ENCODE measurements at places on chromosomes 16 and 17.

GRCh38 chr17:8391711-8392110 is 5.9 kb downstream of the RNF222 start:
- no peak for DNase-seq

- no peak for DNase-seq
These were observed 110.7 kb downstream of the HS3ST3A1 start for GRCh38 chr17:13490906-13491482.

DNA sequence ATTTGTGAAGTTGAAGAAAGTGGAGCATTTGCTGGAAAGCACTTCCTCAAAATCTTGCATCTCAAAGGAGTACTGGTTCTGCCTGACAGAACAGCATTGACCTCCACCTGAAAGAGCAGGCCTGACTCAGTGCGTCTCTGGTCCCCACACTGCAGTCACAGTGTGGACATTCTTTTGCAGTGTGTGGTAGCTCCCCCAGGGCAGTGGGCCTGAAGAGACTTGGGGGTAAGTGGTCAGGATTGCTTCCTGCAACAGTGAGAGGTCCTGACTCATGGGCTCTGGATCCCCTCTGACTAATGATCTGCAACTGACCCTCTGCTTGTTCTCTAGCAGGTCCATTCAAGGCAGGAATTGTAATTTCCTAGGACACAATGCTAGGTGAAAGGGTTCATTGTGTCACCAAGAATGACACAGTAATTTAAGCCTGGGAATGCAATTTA is 204.9 kb upstream of the KCNJ16 start:
- DNase-seq: no peak

DNA sequence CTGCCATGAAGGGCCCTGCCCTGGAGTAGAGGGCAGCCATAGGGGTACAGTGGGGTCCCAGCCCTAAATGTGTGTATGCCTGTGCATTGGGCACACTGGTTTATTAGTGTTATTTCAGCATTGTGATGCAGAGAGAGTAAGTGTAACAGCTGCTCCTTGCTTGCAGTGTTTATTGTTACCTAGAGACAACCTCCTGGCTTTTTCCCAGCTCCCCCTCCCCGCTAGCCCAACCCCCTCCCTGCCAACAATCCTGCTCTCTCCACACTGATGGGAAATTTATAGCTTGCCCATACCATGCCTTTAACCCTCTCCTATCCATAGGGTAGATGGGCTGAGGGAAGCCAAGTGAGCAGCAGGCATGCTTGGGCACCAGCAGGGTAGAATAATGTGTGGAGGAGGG is 51.3 kb downstream of the NEUROD2 start:
- DNase-seq: no peak

DNA sequence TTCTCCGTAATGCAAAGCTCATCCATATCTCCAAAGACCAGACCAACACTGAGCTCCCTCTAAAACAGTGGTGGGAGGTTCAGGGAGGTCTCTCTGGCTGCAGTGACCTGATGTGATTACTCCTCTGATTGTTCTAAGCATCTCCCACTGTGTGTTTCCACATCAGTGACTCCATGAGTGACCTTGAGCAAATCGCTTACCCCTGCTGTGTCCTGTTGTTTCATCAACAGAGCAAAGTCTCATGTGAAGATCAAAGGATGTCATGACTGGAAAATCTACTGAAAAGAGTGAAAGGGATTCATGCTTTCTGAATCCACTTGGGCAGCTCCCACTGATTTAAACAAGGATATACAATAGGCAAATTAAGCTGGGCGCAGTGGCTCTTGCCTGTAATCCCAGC is 352.9 kb downstream of the TMEM114 start:
- DNase-seq: no peak

- DNase-seq: no peak
These were observed 183.0 kb downstream of the FOXL1 start for GRCh38 chr16:86761111-86762031.

Data from esophagus squamous epithelium (tissue), 5 donors.